Mammary epithelial cell (primary cell): ENCODE measurements at places on chromosomes 13 and 19. TPM values are rescaled to one million over a fixed set of nuclear protein-coding genes. Genes with fewer than 3 reads are reported as not detected.

DNA sequence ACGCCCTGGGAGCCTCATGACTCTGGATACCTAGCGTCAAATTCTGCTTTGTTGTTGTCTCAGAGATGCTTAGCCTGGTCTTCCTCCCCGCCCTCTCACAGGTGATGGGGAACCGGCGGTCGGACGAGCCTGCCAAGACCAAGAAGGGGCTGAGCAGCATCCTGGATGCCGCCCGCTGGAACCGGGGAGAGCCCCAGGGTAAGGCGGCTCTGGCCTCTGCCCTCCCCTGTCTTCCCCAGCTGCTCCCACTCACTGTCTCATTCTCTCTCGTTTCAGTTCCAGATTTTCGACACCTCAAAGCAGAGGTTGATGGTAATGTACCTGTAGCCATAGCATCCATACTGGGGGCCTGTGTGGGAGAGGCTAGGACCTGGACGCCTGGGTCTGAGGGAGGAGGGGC, 11.4 kb downstream of the ARHGEF1 start:
- no peak for DNase-seq

DNA sequence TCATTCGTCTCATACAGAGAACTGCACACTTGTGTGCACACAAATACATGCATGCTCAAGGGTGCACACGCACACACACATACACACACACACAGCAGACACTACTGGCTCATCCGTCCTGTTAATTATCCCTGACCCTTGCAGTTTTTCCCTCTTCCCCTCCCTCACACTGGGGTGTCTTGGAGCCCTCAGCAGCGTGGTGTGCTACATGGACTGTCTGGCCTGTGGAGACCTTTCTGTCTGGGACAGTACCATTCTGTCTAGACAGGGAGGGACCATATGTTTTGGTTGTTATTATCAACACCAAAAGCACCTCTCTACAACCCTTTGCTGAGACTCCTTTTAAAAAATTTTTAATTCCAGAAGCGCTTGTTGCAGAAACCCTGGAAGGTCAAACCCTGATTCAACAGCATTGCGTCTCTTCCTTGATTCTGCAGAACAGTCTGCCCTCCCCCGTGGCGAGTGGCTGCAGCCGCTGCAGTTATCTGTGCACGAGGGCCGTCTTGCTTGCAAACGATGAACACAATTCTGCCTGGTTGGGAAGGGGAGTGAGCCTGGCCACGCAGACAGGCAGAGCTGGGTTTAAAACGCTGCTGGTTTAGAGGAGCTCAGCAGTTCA, 374.0 kb downstream of the IRS2 start:
- no peak for DNase-seq

The CBLC gene
- total RNA-seq = 51.2 and 53.0 TPM in 2 replicates

The CDX2 gene
- total RNA-seq = not detected

DNA sequence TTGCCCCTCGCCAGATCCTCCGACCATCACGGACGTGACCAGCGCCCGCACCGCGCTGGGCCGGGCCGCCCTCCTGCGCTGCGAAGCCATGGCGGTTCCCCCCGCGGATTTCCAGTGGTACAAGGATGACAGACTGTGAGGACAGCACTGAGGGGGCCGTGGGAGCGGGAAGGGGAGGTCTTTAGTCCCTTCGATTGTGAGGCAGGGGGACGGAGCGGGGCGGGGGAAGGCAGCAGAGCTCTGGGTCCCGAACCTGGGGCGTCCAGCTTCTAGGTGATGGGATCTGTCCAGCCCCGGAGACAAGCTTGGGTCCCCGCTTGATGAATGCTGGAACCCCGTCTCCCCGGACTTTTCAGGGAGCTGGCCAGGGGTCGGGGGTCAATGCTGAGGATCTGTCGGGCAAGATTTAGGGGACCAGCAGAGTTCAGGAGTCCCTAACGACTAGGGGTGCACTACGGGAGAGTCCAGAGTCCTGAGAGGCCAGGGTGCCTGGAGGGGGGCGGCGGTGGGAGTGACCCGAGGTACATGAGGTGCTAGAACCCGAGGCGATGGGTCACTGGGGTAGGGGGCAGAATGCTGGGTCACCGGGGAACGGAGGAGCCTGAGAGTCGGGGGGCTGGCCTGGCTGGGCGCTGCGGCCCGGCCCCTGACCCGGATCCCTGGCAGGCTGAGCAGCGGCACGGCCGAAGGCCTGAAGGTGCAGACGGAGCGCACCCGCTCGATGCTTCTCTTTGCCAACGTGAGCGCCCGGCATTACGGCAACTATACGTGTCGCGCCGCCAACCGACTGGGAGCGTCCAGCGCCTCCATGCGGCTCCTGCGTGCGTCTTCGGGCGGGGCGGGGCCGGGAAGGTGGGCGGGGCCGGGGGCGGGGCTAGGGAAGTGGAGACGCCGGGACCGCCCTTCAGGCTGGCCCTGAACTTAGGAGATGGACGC, 14.6 kb downstream of the VSIG10L start:
- DNase-seq = peak; percentile 31

The KLK7 gene
- total RNA-seq = 584 TPM

The TMC4 gene
- total RNA-seq = 41.0 TPM

DNA sequence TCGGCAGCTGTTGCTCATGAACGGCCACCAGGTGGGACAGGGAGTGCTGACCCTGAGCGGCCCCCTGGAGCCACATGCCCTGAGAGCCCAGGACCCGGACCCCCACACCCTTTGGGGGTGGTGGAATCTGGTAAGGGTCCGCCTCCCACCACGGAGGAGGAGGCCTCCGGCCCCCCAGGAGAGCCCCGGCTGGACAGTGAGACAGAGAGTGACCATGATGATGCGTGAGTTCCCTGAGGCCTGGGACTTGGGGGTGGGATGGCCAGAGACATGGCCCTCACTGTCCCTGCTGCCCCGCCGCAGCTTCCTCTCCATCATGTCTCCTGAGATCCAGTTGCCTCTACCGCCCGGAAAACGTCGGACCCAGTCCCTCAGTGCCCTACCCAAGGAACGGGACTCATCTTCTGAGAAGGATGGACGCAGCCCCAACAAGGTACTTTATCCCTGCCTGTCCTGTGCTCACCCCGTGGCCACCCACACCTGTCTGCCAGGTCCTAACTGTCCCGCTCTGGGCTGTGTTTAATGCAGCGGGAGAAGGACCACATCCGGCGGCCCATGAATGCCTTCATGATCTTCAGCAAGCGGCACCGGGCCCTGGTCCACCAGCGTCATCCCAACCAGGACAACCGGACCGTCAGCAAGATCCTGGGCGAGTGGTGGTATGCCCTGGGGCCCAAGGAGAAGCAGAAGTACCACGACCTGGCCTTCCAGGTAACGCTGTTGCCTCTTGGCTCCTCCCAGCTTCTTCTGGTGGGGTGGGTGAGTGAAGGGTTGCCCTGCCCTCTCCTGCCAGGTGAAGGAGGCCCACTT, 14.7 kb upstream of the PRR19 start:
- DNase-seq = no peak

The LGALS4 gene
- total RNA-seq = not detected

- DNase-seq = no peak
Measured at GRCh38 chr13:37072024-37072423, 12.5 kb upstream of the SUPT20H start.

GRCh38 chr13:50892210-50892944, 17.2 kb upstream of the RNASEH2B start:
- no peak for DNase-seq

DNA sequence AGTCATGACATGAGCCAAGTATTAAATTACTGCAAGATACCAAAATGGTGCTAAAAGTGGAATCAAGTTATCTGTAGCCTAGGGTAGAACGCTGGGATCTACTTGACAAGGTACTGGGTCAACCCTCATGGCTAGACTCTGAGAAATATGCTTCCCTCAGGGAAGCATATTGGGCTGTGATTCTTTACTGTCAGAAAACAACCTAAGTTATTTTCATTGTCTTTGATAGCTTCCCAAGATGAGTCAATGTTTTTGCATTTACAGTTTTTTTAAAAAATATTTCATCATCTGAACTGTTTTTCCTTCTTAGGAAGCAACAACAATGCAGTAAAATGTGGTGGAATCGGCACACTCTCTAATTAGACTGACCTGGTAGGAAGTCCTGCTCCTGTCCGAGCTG, 218.0 kb downstream of the RGCC start:
- DNase-seq = no peak

The NECTIN2 gene
- 51.0 TPM for total RNA-seq
